ENCODE measurements at places on chromosomes 3 and 15.

DNA sequence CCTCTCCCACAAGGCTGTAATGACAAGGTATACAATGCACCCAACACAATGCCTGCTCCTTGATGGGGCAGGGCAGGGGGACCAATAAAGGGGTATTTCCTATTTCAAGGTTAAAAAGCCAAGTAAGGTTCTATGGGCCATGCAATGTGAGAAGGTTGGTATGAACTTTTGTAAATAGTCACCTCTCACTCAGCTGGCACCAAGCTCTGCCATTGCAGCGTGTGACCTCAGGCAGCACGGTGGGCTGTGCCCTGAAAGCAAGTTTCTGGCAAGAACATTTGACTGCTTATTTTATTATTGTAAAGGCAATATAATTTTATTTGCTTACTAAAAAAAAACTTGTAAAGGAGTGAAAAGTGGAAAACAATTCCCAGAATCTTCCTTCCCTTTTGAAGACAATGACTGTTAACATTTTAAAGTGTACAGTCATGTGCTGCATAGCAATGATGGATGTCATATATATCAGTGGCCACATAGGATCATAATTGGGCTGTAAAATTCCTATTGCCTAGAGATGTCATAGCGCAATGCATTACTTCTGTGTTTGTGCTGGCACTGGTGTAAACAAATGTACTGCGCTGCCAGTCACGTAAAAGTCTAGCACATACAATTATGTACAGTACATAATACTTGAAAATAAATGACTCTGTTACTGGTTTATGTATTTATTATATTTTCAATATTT lies 167.3 kb upstream of the RORA start:
- DNase-seq: no peak

- no peak for DNase-seq
Observed at GRCh38 chr3:124250053-124250452, 258.1 kb upstream of the ROPN1 start.

DNA sequence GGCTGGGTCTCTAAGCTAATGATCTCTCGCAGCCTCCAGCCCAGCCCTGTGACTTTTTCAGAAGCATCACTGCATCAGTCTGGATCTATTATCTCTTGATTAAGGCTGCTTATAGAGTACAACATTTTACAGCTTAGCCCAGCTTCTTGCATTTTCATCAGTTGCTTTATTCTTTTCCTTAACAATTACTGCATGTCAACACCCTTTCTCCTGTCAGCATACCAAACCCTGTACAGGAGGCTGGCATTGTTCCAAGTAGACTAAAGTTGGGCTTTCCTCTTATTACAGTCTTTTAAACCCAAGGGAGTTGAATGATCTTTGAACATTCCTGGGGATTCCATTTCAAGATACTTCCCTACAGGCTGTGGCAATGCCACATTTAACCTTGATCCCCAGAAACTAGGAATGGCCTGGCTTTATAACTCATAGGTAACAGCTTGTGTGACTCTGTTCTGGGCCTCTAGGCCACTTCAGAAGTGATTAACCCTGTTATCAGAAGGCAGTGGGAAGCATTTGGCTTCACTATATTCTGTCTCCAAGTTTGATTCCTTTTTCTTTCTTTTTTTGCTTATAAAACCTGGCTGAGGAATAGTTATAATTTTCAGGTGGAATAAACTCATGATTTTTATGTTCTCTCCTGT lies 182.9 kb downstream of the KCNMB2 start:
- DNase-seq: no peak

DNA sequence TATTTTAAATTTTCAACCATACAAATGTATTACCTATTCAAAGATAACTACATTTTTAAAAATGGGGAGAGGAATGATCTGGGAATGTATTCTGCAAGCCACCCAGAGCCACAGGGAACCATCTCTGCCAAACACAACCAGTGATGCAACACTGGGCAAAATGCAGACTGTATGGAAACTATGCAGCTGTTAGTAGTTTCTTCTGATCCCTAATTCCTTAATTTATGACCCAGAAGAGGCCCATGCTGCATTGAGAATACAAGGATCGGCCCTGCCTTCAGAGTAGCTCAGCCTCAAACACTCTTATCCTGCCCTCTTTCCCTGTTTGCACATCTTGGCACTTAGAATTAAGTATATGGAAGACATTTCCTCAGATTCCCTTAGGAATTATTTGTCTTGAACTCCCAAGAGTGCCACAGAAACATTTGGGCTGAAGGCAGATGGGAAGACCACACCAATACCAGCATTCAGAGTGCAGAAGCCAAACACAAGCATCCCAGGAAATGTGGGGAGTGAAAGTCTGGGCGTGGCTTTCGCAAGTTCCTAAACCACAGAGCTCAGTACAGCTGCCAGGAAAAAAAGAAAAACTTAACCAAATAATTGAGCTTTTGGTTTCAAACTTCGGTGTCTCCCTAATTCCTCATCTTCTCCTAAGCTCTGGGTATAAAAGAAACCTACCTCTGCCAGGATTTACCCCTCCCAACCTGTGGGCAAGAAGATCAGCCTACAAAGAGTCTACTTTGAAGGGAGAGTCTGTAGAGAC lies 5.3 kb downstream of the SNUPN start:
- no peak for DNase-seq

GRCh38 chr15:25057574-25057973 lies 102.8 kb downstream of the SNRPN start:
- no peak for DNase-seq

DNA sequence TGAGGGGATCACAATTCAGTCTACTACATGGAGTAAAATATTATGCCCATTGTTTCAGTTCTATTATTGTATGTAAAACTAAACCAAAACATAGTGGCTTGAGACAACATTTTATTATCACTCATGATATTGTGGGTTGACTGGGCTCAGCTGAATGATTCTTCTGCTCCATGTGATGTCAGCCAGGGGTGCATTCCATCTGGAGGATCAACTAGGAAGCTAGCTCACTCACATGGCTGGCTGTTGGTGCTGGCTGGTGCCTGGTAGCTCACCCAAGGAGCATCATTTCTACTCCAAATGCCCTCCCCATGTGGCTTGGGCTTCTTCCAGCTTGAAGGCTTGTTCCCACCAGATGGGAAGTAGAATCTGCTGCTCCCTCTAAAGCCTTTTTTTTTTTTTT lies 51.8 kb upstream of the CLRN1 start:
- DNase-seq: no peak

DNA sequence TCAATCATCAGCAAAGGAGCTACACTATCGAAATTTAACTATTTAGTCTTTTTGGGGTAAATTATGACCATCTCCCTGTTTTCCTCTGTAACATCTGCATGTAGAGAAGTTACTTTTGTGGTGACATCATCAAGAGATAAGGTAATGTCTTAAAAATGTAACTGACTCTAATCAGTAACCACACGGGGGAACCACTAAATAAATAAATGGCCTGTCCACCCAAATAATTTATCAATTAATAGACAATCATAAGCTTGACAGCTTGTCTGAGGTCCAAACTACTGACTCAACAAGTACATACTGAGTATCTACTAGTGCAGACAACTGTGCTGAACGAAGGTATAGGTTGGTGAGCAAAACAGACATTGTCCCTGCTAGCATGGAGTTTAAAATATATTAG lies 219.3 kb downstream of the SLC9A9 start:
- DNase-seq: no peak

GRCh38 chr3:186084264-186084663 lies 24.6 kb downstream of the ETV5 start:
- no peak for DNase-seq

- no peak for DNase-seq
Observed at GRCh38 chr3:15809313-15809712, 11.5 kb upstream of the ANKRD28 start.

GRCh38 chr3:187518207-187518606 lies 150.0 kb downstream of the RTP4 start:
- no peak for DNase-seq

- DNase-seq: no peak
Observed at GRCh38 chr3:156323466-156323865, 203.1 kb downstream of the KCNAB1 start.

DNA sequence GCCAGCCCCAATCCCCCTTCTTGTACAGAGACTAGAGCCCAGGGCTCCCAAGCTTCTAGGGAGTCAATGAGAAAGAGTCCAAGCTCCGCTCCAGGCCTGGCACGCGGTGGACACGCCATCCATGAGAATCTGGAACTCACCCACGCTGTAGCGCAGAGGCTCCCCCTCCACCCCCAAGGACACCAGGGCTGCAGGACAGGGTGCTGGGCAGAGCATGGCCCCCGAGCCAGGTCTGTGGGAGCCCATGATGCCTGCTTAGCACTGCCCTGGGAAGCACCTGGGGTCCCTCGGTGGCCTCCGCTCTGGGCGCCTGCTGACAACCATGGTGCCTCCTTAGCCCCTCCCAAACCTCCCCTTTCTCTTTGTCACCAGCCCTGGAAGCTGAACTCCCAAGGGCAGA lies 28.5 kb downstream of the ACSBG1 start:
- no peak for DNase-seq

DNA sequence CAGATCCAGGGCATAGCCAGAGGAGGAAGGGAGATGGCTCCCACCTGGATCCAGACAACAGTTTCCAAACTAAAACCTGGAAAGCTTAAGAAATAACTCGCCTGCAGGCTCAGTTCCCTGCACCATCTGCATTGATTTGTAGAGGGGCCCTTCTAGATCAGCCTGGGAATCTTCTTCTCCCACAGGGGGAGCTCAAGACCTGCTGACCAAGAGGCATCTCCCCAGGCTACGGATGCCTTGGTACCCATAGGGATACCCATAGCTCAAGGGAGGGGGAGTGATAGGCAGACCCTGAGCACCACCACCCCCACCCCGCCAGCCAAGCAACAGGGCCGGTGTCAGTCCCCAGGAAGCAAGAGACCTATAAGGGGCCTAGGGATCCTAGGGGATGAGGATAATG lies 28.0 kb upstream of the DCLK3 start:
- no peak for DNase-seq

DNA sequence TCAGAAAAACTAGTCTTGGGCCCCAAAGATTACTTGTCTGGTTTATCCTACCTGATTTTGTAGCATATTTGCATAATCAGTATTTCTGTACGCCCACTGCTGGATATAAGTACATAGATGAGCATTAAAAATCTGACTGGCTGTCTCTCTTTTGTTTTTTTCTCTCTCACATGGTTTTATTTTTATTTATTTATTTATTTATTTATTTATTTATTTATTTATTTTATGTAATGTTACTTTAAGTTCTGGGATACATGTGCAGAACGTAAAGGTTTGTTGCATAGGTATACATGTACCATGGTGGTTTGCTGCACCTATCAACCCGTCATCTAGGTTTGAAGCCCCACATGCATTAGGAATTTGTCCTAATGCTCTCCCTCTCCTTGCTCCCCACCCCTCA lies 31.9 kb downstream of the C2CD4B start:
- DNase-seq: no peak

GRCh38 chr3:4493941-4494894 lies 1.1 kb downstream of the ITPR1 start:
- no peak for DNase-seq

- no peak for DNase-seq
Observed at GRCh38 chr3:5198986-5199731, 11.7 kb downstream of the EDEM1 start.

DNA sequence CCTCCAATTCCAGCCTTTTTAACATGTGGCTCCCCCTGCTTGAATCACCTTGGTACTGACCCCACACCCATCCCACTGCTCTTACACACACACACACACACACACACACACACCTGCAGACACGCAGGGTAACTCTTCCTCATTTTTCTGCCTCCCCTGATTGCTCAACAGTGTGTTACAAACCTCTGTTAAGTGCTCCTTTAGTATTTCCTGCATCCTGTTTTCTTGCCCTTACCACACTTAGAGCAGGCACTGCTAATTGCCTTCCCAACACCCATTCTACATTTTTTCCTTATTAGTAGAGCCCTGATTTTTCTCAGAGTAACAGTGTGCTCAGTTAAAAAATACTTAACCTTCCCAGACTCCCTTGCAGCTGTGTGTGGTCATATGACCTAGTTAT lies 184.0 kb downstream of the EBLN2 start:
- DNase-seq: no peak

DNA sequence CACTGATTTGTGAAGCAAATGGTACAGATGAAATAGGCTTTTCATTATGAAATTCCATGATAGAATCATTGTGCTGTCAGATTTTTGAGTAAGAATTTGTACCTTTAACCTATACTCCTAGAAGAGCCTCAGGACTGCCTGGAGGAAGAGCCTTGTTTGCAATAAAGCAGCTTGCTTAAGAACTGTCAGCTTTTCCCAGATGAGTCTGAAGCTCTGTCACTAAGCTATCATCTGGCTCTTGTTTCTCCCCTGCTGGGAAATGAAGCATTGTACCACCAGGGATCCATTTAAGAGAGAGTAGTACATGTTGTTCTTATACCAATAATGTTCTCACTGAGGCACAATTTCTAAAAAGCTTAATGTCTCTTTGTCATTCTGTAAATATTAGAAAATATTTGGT lies 85.1 kb upstream of the FLNB start:
- DNase-seq: no peak

DNA sequence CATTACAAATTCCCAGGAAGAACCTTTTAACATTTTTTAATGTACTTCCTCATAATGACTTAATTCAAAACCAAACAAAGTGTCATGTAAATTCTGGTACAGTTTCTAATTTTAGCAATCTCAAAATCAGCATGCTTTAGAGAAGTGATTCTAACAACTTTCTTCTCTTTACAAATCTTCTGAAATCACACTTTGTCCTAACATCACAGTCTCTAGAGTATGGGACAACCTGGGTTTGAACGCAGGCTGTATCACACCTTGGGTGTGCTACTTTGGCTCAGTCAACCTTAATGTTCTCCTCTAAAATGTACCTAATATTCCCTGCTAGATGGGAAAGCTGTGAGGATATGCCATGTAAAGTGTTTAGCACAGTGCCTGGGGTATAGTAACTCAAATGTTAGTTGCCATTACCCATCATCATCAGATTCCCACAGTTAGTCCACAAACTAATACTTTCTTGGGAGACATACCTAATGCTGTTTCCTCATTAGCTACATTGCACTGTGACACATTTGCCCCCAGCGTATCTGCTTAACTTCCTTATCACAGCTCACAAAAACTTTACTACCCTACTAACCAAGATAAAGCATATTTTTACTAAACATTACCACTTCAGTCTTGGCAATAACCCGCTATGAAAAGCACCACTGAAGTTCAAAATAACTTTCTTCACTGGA lies 3.1 kb downstream of the TSPAN3 start:
- no peak for DNase-seq

GRCh38 chr3:59424268-59425010 lies 374.6 kb upstream of the CFAP20DC start:
- peak; percentile 14 for DNase-seq

- DNase-seq: no peak
Observed at GRCh38 chr15:48693484-48693883, 48.0 kb upstream of the FBN1 start.

All from HFF-Myc (cell line).